NCI-H748 treated with DMSO at 0.1 percent for 48 hours (cell line): ENCODE measurements at places on chromosomes 12 and 14.
A peak's percentile ranks its signal among the peaks of the same experiment; 100 is the strongest.

GRCh38 chr12:123070267-123071081, 80.4 kb downstream of the PITPNM2 start:
- DNase-seq: no peak

DNA sequence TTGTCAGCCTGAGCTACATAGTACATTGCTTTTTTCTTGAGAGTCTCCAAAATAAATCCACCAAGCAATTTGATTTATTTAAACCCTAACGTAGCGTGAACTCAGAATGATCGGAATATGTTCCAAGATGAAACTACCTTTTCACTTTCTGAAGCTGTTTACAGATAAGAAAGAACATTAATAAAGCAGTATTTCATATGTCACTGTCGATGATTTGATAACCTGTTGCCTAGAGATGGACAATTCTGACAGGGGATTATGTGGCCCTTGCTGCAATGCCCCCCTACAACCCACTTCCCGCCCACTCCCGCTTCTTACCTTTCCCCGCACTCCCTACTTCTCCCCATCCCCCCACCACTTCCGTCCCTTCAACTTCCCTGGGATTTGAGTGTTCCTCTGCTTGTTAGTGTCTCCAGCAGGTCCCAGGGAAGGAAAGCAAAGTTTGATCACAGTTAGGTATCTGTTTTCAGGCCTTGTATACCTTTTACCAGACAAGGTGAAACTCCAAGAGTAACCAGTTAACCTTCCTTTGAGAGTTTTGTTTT, 229.2 kb upstream of the HMGA2 start:
- no peak for DNase-seq

DNA sequence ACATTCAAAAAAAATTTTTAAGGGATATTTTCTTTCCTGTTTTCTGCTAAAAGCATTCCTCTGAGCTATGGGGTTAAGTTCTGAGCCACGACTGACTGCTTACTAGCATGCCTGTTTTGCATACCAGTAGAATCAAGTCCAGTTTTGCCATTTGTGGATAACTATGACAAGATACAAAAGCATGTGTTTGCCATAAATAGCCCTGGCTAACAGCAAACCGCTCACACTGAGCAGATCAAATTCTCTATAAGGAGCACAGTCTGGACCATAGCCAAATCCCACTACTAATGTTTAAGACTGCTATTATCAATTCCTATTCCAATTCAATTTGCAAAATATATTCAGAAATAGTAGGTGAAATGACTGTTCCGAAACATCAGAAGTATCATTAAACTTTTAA, 3.2 kb downstream of the CFL2 start:
- peak; percentile 6 for DNase-seq

GRCh38 chr12:13204428-13204827, 7.9 kb downstream of the EMP1 start:
- no peak for DNase-seq

- DNase-seq: no peak
Measured at GRCh38 chr14:32047791-32048190, 29.3 kb upstream of the ARHGAP5 start.

DNA sequence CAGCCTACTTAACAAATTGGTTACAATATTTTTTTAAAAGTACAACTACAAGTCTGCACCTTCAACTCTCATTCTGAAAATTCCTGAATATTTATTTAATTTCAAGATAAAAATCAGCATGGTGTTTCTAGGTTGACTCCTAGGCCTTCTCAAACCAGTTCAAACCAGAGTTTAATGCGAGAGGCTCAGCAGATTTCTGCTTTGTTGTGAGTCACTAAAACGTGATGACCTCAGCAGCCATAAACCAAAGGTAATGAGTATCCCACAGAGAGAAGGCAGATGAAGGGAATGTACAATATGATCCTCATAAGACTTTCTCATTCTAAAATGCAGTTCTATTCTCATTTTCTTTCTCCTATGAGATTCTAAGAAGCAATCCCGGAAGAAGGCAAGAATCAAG, 1.5 kb downstream of the PRDM4 start:
- peak; percentile 46 for DNase-seq

DNA sequence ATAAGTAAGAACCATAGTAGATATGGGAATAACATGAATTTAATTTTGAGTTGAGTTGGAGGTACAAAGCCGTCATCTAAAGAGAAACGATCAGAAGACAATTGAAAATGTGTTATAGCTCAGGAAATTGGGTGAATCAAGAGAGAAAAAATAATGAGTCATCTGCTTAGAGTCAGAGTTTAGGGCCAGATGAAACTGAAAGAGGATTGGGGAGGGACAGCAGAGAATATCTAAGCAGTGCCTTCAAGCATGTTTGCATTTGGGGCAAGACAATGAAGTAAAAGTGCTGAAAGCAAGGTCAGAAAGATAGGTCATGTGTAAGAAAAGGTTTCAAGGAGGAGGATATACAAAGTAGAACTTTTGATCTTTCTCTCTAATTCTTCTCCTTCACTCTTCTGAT, 49.4 kb downstream of the SLC15A5 start:
- no peak for DNase-seq

DNA sequence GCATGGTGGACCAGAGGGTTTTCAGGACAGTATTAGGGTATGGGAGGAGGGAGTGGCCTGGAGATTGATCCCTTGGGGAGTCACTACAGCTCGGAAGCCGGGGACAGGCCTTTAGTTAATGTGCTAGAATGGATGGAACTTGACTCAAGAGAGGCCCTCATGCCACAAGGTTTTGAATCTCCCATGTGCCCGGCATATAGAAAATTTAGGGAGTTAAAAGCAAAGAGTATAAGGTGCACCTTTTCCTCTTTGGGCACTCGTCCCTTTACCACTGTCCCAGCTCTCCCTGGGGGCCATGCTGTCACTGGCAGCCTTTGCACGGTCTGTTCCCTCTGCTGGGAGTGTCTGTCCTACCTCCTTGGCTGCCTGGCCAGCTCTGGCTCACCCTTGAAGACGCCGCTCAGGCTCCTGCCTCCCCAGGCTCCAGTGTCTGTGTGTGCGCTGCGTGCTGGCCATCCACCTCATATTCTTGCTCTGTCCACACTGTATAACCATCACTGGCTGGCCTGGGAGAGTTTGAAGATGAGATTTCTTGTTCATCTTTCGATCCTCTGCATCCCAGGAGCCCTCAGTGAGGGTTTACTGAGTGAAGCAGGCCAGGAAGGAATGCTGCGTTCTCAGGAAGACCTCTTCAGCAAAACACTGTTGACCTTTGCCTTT, 161.3 kb downstream of the ZFP36L1 start:
- no peak for DNase-seq

GRCh38 chr12:49255857-49256637, 8.8 kb upstream of the TUBA1C start:
- no peak for DNase-seq

GRCh38 chr14:59215322-59215721, 26.9 kb downstream of the DAAM1 start:
- no peak for DNase-seq

DNA sequence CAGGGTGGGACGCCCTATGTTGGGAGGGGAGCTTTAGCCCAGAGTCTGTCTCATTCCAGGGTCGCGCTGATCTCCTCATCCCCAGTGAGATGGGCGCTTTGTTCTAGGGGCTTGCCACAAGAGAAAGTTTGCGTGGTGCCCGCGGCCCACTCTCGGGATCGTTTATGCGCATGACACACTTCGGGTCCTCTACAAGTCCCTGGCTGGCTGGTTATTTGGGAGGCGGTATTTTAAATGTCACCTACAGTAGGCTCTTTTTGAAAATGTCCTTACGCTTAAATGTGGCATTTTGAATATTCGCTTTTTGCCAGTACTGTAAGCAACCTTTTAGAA, 541 bp downstream of the GOLT1B start:
- no peak for DNase-seq

- DNase-seq: no peak
Measured at GRCh38 chr14:34365309-34365915, 96.6 kb downstream of the SPTSSA start.

- no peak for DNase-seq
Measured at GRCh38 chr12:51377099-51377984, 13.9 kb downstream of the GALNT6 start.

- DNase-seq: no peak
Measured at GRCh38 chr12:3204730-3205531, 127.8 kb downstream of the TSPAN9 start.

- DNase-seq: peak; percentile 53
Measured at GRCh38 chr14:73785834-73786635, 65.6 kb upstream of the PTGR2 start.

DNA sequence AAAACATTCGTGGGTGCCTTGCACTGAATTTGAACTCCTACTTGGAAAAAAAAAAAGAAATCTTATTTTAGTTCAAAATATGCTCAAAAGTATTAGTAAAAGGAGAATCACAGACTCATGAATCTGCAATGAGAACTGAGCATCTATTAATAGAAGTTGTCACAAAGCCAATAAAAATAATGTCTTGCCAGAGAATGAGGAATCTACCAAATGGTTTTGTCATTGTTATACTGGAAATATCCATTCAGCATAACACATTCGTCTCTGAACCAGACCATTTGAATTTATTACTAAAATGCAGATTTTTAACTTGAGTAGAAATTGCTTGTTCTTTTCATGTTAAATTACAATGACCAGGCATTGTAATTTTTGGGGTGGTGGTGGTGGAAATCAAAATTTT, 11.6 kb upstream of the PTPRB start:
- DNase-seq: no peak

DNA sequence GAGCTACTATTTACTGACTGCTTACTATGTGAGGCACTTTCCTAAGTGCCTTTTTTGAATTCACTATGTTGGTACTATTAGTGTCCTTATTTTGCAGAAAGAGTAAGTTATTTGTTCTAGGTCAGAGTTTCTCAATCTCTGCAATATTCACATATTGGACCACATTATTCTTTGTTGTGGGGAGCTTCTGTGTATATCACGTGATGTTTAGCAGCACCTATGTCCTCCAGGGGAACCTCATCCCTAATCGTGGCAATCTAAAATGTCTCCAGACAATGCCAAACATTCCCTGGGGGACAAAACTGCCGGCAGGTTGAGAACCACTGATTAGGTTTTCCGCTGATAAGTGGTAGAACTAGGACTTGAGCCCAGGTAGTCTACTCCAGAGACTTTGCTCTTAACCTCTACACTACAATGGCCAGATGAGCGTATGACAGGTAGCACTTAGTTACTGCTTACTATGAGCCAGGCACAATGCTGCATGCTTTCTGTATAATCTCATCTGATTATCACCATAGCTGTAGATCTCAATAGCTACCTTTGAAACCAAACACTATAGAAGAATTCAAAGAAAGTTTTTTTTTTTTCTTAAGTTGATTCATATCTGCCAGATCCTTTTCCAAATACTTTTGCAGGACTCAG, 38.9 kb downstream of the NELL2 start:
- DNase-seq: no peak

GRCh38 chr12:72578327-72578726, 306.2 kb downstream of the TRHDE start:
- no peak for DNase-seq

GRCh38 chr14:21088687-21089086, 9.8 kb downstream of the ZNF219 start:
- DNase-seq: no peak

DNA sequence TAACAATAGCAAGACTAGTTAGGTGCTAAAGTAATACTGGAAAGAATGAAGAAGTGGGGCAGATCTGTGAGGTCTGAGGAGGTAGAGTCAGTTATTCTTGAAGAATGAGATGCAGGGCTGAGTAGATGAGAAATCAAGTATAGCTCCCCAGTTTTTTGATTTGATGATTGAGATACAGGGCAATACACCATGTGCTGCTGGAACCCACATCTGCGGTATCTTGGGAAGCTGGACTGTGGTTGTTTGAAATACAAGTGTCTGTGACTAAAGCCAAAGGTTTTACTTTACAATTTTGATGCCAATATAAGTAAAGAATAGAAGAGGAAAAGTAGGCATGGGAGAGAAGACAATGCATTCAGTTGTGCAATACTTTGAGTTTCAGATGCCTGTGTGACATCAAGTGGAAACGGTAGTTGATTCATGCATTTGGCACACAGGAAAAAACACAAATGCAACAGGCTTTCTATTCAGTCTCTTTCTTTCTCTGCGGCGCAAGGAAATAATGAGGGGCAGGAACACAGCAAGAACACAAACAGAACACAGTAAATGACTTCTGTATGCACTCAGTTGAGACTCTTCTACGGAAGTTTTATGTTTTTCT, 190.2 kb upstream of the SLC38A2 start:
- no peak for DNase-seq

DNA sequence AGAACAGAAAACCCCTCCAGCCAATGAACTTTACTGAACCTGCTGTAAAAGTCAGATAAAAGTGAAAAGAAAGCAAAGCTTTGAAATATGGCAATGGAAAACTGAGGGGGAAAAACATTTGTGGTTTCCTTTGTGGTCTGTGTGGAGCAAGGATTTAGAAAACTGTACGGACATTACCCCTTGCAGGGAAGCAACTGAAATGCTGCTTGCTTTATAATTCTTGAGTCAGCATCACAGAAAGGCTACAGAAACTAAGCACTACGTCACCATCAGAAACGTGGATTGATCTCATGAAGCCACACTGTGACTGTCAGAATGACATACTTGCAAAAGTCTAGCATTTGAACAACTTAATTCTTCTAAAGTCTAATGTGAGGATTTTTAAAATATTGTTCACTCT, 2.4 kb upstream of the KCNC2 start:
- DNase-seq: no peak

GRCh38 chr14:94480809-94481208, 4.8 kb upstream of the SERPINA9 start:
- DNase-seq: no peak

DNA sequence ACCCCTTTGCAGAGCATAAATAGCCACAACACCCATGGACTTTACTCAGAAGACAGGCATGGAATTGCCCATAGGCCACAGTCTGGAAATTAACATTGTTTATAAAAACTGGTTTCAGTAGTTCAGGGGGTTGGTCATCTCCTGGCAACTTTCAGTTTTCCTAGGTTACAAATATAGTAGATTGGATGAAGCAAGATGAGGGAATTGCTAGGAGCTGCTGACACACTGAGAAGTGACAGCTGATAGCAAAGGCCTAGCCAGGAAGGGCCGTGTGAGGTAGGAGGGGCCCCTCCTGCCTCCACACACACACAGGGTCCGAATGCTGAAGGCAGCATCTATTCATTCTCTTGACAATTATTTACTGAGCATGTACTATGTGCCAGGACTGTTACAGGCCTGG, 8.3 kb downstream of the GALNT16 start:
- no peak for DNase-seq

DNA sequence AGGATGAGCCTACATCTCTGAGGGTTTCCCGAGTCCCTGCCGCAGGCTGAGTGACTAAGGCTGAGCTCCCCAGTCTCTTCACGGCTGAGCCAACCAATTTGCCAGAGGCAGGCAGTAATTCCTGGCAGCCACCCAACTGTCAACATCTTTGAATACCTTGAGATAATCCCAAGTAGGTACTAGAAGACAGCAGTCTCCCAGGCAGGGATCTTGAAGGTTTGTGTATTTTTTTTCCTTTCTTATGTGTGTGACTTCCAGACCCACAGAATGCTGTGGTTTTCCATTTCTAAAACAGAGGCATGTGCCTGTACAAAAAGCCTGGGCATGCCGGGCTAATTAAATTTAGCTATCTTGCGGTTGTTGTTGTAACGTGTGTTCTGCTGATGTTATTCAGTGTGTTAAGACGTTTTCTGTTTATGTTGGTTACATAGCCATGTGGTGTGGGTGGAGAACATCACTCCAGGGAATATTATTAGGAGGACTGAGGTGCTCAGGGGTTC, 155.5 kb downstream of the ANO2 start:
- no peak for DNase-seq

GRCh38 chr12:62258941-62259630, 1.1 kb upstream of the USP15 start:
- peak; percentile 72 for DNase-seq

GRCh38 chr14:90781876-90782275, 34.4 kb downstream of the TTC7B start:
- no peak for DNase-seq
